ENCODE measurements at places on chromosomes 2 and 18.

- peak; percentile 93 for DNase-seq
Measured at GRCh38 chr2:11753452-11753885, 7.0 kb downstream of the LPIN1 start.

DNA sequence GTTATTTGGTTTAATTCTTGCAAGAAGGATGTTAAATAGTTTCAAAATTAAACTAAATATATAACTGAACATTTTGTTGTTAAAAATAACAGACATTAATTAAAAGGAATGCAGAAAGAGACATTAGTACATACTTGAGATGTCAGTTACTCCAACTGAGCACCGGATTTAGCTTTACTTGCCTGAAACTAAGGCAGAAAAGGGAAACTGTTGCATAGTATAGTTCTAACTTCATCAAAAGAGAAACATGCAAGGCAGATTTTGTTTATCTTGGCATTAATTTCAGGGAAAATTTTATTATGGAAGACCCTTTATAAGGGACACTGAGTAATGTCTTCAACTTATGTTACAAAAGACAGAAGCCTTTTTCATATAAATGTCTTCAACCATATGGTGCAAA is 218.3 kb downstream of the STK39 start:
- no peak for DNase-seq

- DNase-seq = no peak
Measured at GRCh38 chr2:217331523-217332416, 471.9 kb upstream of the TNP1 start.

DNA sequence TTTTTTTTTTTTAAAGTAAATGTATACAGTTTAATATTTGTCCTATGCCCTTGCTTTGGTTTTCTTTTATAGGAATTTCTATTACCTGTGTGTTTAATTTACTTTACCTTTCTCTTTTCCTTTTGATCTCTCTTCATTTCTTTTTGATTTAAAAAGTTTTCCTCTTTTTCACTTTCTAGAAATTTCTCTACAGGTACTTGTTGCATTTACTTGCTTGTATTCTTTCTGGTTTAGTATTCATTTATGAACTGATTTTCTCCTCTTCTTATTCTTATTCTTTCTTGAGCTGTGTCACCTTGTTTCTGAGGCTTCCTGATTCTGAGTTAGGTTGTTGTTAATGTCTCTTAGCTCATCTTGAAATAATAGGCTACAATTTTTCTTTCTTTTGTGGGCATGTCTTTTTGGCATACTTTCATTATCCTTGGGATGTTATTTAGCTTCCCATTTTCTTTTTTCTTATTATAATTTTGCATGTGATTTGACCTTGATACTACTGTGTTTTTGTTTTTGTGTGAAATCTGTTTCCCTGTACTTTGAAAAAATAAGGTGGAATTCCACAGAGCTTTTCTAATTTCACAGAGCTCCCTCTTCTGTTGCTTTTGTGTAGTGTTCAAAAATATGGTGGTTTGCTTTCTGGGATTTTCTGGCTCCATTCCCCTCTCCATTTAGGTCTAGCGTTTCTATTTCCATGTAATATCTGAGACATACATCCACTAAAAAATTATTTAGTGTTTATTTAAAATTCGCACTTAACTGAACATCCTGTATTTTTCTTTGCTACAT is 25.5 kb upstream of the ALMS1 start:
- DNase-seq = no peak

- DNase-seq = no peak
Measured at GRCh38 chr2:136209561-136210454, 91.9 kb upstream of the CXCR4 start.

DNA sequence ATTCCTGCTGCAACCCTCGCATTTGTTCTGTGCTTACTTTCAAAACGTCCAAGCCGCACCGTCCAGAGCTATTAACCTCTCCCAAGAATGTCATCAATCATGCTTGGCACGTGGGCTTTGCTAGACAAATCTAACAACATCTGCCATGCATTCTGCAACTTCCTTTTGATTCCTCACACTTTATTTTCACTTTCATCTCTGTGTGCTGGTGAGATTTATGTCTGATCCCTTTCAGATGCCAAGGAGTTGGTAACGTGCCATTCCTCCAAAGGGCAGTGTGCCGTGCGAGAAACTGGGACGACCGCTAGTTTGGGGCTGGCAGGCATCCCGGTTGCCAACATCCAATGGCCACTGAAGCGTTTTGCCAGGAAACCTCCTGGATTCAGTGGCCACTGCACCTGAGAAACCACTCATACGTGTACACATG is 230.0 kb upstream of the PARD3B start:
- no peak for DNase-seq

GRCh38 chr2:26477911-26478253 is at the start of gene OTOF:
TSS of gene OTOF (minus strand) at chr2:26478124.
- DNase-seq = no peak

DNA sequence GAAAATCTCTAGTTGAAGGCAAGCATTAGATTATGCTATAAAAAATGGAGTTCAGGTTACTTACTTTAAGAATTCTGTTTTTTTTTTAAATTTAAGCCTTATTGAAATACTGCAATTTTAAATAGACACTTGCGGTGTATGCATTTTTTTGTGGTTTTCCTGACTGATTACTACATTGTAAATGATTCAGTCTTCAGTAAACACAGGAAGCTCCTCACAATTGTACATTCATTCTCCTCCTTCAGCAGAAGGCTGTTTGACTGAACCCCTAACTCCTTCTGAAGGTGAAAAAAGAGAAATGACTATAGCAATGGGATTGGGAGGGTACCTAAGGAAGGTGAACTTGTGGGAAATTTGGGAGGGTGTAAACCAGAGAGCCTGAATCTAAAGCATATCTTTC is 136.1 kb downstream of the GCA start:
- no peak for DNase-seq

DNA sequence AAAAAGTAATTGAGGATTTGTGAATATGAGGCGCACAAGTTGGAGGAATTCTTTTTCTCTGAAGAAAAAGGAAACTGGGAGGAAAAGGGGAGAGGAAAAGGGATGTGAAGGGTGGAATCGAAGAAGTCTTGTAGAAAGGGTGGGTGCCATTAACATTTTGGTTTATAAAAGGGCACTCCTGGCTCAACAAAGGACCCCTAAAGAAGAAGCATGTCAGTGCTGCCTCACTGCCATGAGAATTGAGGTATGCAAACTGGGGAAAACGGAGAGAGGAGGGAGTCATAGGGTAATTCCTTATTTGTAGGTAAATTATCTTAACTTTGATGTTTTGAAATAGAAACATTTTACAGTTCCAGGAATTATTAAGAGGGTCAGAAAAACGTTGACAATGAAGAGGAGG is 207.2 kb downstream of the NAPG start:
- DNase-seq = no peak

- no peak for DNase-seq
Measured at GRCh38 chr2:61520261-61520660, 17.9 kb downstream of the XPO1 start.

DNA sequence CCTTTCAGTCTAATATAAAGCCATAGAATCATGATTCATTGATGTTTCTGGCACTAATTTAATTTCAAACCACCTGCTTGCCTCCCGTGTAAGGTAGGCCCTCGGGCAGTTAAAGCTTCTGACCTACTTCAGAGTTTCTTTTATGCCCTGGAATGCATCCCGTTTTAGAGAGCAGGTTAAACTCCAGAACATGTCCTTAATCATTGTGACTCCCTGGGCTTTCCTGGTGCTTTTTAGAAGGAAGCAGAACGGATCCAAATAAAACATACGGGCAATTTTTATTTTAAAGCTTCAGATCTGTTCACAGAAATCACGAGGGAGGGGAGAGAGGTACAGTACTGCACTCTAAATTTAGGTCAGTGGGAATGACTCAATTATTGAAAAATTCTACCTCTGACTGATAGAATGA is 134.8 kb downstream of the GCA start:
- no peak for DNase-seq

- peak; percentile 30 for DNase-seq
Measured at GRCh38 chr18:8742387-8743361, 37.3 kb downstream of the MTCL1 start.

GRCh38 chr2:142935563-142936089 is 58.2 kb downstream of the KYNU start:
- DNase-seq = no peak

DNA sequence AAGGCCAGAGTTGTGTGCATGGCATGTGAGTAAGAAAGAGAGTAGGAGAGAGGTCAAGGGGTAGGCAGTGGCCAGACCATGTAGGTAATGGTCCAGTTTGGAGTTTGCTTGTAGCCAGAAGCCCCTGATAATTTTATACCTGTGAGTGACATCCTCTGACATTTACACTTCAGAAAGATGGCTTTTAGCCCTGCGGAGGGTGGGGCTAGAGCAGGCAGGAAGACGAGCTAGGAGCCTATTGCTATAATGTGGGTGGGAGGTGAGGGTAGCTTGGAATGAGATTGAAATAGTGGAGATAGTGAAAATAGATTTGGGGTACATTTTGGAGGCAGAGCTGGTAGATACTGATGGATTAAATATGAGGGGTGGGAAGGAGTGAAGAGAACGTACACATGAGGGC is 48.8 kb upstream of the MGAT5 start:
- DNase-seq = no peak

GRCh38 chr2:217467331-217467730 is 535.5 kb downstream of the TNS1 start:
- DNase-seq = no peak

- DNase-seq = no peak
Measured at GRCh38 chr2:195320413-195320973, 336.5 kb upstream of the SLC39A10 start.

DNA sequence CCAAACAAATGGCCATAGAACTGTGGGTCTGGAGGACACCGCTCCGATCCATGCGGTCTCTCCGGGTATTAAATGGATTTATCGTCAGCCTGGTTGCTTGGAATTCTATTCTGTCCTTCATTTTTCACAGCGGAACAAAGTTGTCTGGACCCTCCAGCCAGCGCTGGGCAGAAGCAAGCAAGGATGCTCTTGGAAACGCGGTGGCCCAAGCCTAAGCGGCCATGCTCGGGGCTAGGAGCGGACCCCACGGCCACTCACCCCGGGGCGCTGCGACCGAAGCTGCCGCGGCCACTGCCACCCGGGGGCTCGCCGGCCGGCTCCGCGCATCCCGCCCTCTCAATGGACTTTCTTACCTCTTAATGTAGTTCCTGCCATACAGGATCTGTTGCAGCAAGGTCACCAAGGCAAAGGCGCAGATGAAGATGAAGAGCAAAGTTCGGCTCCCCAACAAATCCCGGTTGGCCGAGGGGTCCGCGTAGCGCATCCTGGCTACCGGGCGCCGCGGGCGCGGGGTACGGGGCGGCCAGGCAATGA is 761 bp downstream of the ST8SIA5 start:
- DNase-seq = no peak

DNA sequence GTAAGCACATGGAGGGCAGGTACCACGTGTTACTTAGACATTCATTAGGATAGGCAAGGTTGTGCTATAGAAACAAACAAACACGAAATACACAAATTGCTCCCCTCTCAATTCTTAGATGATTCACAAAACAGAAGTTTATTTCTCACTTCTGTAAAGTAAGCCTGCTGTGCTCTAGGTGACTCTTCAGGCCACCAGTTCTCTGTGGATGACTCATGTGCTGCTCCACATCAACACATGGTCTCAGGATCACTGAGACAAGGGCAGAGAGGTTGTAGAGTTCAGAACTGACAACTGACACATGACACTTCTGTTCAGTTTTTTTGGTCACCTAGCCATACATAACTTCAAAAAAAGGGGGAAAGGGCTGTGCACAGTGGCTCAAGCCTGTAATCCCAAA is 70.6 kb downstream of the DAW1 start:
- DNase-seq = no peak
